Stimulated activated CD4-positive, alpha-beta T cell treated with anti-CD3 and anti-CD28 coated beads, Interleukin-2, amount 100 ng/mL, for 24 hours (primary cell): ENCODE measurements at places on chromosomes 5 and 9.

DNA sequence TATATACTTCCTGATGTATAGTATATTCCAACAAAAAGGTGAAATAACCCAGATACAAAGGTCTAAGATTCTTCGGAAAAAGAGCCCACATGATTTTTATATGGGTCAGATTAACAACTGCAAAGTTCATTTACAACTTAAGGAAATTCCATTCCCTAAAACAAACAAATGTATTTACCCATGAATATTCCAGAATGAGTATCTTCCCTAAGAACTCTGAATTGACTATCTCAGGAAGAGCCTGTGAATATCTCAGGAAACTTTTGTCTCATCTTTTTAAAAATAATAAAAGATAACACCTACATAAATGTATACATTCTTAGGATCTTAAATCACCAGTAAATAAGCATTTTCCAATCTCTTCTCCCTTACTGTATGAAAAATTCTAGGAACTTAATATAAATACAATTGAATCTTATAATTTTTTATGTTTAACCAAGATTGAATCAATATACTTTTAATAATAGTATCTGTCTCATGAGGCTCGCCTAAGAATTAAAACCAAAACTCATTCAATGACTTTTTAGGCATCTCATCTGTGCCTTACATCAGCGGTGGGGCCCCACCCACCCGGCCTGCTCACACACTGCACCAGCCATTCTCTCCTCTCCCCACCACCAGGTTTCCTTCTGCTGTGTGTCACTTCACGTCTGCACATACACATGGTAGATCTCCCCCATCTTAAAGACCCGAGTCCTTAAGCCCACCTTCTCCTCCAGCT is 78.1 kb downstream of the RAPGEF1 start:
- peak; percentile 78 for DNase-seq

DNA sequence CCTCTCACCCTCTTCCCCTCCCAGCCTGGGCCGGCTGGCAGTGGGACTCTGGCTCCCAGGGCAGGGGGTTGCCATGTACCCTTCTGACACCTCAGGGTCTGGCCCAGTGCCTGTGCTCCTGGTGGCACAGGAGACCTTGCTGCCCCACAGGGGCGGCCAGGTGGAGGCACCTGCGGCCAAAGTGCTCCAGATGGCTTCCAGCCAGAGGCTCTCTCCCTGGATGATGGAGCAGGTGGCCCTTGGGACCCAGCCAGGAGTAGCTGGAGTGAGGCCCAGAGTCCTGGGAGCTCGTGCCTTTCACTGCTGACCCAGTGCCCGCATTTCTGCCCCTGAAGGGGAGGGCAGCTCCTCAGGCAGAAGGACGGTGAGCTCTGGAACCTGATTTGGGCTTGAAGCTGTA is 87.3 kb downstream of the NTNG2 start:
- no peak for DNase-seq

DNA sequence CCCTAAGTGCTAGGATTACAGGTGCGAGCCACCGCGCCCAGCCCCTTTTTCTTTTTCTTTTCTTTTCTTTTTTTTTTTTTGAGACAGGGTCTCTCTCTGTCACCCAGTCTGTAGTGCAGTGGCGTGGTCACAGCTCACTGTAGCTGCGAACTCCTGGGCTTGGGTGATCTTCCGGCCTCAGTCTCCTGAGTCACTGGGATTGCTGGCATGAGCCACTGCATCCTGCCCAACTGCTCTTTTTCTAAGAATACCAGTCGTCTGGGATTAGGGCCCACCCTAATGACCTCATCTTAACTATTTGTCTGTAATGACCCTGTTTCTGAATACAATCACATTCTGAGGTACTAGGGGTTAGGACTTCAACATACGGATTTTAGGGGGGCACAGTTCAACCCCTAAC is 34.1 kb upstream of the NANS start:
- DNase-seq = no peak

- DNase-seq = no peak
Measured at GRCh38 chr5:2271316-2271715, 388.6 kb upstream of the IRX4 start.

- DNase-seq = no peak
Measured at GRCh38 chr9:72509053-72509452, 12.4 kb upstream of the TMC1 start.

- DNase-seq = no peak
Measured at GRCh38 chr5:122697191-122697590, 77.7 kb upstream of the SNX2 start.

- no peak for DNase-seq
Measured at GRCh38 chr5:83341815-83342334, 129.7 kb upstream of the VCAN start.

- DNase-seq = no peak
Measured at GRCh38 chr5:1497242-1497777, 26.4 kb downstream of the LPCAT1 start.

- no peak for DNase-seq
Measured at GRCh38 chr9:132185073-132186009, 23.5 kb downstream of the NTNG2 start.

DNA sequence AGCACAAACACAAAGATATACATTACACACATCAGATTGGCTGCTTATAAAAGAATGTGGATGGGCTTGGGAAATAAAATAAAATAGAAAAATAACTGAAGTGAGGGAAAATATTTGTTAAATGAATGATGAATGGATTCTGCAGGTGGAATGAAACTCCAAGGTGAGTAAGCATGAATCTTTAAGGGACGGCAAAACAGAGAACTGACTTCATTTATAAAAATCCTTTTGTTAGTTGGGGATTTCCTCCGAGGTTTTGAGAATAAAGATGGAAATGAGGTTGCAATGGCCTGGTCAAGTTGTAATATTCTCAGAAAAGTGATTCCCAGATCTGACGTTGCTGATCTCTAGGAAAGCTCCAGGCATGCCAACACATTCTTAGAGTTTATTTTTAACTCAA is 20.9 kb upstream of the SEMA6A start:
- DNase-seq = no peak

DNA sequence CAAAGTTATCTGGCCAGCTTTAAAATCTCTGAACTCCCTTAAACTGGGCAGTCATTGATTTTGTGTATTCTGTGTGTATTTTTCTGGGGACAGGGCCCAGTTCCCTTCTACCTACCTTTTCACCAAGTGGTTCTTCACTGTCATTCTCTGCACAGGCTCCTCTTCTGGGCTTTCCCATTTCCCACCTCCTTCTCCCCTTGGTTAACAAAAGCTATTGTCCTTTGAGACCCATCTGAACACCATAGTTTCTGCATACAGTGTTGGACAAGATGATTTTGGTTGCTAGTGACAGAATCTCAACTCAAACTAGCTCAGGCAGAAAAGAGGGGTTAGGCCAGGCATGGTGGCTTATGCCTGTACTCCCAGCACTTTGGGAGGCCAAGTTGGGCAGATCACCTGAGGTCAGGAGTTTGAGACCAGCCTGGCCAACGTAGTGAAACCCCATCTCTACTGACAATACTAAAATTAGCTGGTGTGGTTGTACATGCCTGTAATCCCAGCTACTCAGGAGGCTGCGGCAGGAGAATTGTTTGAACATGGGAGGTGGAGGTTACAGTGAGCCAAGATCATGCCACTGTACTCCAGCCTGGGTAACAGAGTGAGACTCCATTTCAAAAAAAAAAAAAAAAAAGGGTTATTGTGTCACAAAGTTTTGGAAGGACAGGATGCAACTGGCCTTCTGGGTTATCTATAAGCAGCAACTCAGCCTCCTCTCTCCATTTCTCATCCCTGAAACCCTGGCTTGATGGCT is 31.0 kb upstream of the ANKRD34B start:
- no peak for DNase-seq

DNA sequence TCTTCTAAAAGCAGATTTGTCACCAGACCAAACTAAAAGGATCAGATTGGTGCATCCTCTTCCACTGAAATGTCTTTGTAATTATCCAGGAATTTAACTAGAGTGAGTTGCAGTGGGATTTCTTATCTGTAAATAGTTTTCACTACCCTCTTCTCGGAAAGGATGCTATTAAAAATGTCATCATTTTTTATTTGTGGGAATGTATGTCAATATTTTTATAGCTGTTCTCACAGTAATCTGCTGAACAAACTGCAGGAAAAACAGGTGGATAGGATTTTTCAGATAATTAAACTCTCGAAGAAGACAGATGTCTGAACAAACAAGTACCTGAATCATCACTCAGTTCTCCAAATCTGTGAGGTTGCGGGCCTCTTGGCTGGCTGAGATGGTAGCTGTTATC is 62.7 kb downstream of the RAB14 start:
- DNase-seq = no peak

DNA sequence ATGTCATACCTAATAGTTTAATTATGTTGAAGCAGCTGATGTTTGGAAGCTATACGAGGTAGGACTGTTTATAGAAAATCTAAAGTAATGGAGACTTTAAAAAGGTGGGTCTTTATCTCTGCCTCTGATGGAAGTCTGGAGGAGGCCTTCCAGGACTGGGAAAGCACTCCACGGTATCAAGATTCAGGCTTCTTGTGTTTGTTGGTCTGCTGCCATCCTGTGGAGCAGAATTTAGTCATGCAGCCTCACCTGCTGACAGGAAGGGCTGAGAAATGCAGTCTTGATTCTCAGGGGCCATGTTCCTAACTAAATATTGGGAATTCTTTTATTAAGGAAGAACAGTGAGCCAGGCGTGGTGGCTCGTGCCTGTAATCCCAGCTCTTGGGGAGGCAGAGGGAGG is 15.9 kb downstream of the SPDL1 start:
- no peak for DNase-seq

- DNase-seq = no peak
Measured at GRCh38 chr5:179749857-179750508, 17.4 kb downstream of the MAML1 start.

- DNase-seq = no peak
Measured at GRCh38 chr9:70954126-70954525, 167.3 kb downstream of the TRPM3 start.

GRCh38 chr5:154779105-154779504 is 23.9 kb downstream of the LARP1 start:
- no peak for DNase-seq

DNA sequence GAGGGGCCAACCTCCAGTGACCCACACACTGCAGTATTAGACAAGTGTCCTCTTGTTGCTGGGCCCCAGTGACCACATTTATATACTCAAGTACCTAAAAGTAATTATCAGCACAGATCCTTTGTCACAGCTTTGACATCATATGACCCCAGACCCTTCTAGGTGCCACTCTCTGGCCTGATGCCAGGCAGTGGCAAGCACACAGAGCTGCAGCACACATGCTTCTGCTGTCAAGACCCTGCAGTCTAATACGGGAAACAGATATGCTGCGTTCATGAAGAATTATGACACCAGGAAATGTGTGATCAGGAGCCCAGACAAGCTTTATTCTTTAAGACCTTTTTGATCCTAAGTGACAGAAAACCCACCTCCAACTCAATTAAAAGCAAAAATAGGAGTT is 63.8 kb upstream of the AFAP1L1 start:
- DNase-seq = no peak
